ENCODE measurements at places on chromosomes 12 and 14.

GRCh38 chr12:95762123-95762785, 28.3 kb downstream of the NTN4 start:
- no peak for DNase-seq
- H3K36me3 ChIP-seq, result no peaks in the 10 kb centered on the region
- no peaks in the 10 kb centered on the region for H3K4me1 ChIP-seq
- H3K27ac ChIP-seq, result no peak overlapping the region

GRCh38 chr12:61095111-61095510, 1165.1 kb upstream of the USP15 start:
- no peaks in the 10 kb centered on the region for H3K36me3 ChIP-seq
- H3K27me3 ChIP-seq, result no peaks in the 10 kb centered on the region
- no peak for DNase-seq
- H3K4me1 ChIP-seq, result no peaks in the 10 kb centered on the region
- no peak overlapping the region for H3K4me3 ChIP-seq

DNA sequence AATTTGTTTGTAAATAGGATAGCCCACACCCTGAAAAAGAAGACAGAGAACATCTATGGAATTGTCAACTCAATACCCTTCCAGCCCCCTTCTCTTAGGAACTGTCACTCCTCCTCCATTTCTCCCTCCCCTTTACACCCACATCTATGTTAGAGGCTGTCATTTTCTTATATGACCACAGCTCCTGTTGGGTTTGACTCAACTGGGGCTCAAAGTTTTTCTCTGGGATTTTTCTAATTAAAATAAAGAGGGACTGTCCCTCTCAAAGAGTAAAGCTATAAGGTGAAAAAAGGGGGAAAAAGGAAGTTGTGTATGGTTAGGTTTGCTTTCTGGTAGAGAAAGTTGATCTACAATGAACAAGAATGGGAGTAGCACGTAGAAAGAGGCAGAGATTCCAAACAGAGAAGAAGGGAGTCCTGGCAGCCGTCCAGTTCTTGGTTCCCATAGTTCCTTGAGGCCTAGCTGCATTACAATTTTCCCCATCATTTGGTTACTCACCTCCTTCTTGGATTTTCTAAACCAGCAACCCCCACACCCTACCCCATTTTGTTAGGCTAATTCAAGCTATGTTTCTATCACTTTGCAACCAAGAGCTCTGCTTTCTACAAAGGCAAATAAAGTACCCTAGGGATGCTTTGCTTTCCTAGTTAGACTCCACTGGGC, 44.3 kb upstream of the STK38L start:
- no peaks in the 10 kb centered on the region for H3K27me3 ChIP-seq
- DNase-seq, result no peak
- no peak overlapping the region for H3K27ac ChIP-seq
- H3K4me1 ChIP-seq, result no peaks in the 10 kb centered on the region
- H3K36me3 ChIP-seq, result no peaks in the 10 kb centered on the region

GRCh38 chr12:58416236-58416635, 474.9 kb downstream of the ATP23 start:
- no peak for DNase-seq
- no peak overlapping the region for H3K4me3 ChIP-seq
- no peaks in the 10 kb centered on the region for H3K36me3 ChIP-seq
- no peaks in the 10 kb centered on the region for H3K4me1 ChIP-seq
- no peak overlapping the region for H3K27ac ChIP-seq
- H3K27me3 ChIP-seq, result peaks cover 10% of the 10 kb centered on the region

- no peak overlapping the region for H3K4me3 ChIP-seq
- peaks cover 12% of the 10 kb centered on the region for H3K27me3 ChIP-seq
- no peak overlapping the region for H3K27ac ChIP-seq
- H3K36me3 ChIP-seq, result no peaks in the 10 kb centered on the region
- no peaks in the 10 kb centered on the region for H3K4me1 ChIP-seq
- no peak for DNase-seq
Measured at GRCh38 chr12:76109879-76110278, 25.4 kb upstream of the NAP1L1 start.

- H3K27me3 ChIP-seq, result no peaks in the 10 kb centered on the region
- no peak for DNase-seq
- H3K4me3 ChIP-seq, result no peak overlapping the region
Measured at GRCh38 chr14:89990623-89991275, 35.0 kb downstream of the TDP1 start.

DNA sequence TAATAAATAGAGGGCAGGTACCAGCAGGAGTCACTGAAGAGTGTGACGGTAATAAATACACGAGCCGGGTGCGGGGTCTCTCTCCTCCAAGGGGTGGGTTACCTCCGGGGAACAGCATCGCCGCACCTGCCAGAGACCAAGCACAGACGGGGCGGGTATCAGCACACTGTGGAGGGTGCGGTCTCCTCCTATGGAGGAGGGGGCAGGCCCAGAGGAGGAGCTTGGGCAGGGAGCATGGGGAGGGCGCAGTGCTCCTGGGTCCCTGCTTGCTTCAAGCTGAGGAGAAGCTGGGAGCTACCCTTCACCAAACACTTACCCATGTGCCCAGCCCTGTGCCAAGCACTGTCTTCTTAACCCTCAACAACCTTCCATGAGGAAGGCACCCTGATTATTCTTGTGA, 12.8 kb downstream of the PGF start:
- no peaks in the 10 kb centered on the region for H3K27me3 ChIP-seq
- H3K4me1 ChIP-seq, result peaks cover 27% of the 10 kb centered on the region
- H3K4me3 ChIP-seq, result no peak overlapping the region
- peak overlapping the region; percentile 87 for H3K27ac ChIP-seq

- H3K4me1 ChIP-seq, result peaks cover 46% of the 10 kb centered on the region
- H3K27ac ChIP-seq, result no peak overlapping the region
- no peak for DNase-seq
- no peak overlapping the region for H3K4me3 ChIP-seq
- no peaks in the 10 kb centered on the region for H3K27me3 ChIP-seq
Measured at GRCh38 chr12:55816881-55817344, 611 bp downstream of the SARNP start.

DNA sequence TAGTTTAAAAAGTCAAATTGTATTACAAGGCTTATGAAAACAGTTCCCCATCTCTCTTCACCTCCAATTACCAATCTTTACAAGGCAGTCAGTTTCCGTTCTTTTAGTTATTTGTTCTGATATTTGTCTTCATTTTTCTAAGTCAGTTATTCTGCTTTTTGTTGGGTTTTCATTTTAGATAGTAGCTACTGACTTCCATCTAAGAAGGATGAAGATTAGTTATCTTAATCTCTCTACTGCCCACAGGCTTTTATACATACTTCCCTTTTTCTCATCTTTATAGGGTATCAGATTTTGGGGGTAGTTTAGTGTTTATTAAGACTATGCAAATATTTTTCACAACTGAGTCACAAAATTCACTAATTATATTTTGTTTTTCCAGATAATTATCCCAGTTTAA, 38.4 kb downstream of the FRS2 start:
- H3K36me3 ChIP-seq, result no peaks in the 10 kb centered on the region
- no peak overlapping the region for H3K27ac ChIP-seq
- no peaks in the 10 kb centered on the region for H3K27me3 ChIP-seq
- no peak overlapping the region for H3K4me3 ChIP-seq
- peaks cover 27% of the 10 kb centered on the region for H3K4me1 ChIP-seq

All from natural killer cell treated with Interleukin-12 subunit alpha and Interleukin-12 subunit beta and Interleukin-15 and Interleukin-18, amount 100 ng/mL, for 72 hours (primary cell).